Hepatic stellate cell (primary cell): ENCODE measurements at places on chromosomes 2 and 18.

DNA sequence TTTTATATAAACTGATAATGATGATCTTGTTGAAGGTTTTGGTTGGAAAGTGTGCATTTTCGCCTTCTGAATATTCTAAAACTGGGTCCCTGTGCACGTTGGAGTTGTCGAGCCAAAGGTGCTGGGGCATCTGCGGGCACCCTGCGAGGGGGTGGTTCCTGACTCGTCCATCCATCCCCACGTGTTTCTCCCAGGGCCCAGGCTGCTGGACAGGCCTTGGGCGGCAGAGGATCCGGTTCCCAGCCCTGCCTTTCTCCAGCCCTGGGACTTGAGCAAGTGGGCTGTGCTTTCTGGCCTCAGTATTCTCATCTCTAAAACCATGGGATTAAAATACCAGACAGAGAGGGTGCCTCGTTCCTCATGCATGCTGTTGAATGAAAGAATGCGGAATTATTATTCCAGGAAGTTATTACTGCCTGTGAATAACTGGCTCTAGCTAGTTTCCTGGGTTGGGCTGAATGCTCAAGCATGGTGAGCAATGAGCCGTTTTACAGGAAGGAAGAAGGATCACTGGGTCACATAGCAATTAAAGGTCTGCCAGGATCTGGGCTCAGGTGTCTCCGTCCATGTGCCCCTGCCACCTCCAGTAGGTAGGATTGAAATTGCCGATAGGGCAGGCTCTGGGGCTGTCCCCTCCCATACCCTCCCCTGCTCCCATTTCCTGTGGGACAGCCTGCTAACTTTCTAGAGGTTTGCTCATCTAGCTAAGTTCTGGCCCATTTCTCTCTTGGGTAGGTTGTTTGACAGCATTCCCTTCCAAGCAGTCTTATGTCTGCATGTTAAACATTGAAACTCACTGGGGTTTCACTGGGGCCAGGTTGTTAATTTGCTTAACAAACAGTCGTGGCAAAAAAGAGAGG is 77.2 kb upstream of the HS6ST1 start:
- no peak for DNase-seq

DNA sequence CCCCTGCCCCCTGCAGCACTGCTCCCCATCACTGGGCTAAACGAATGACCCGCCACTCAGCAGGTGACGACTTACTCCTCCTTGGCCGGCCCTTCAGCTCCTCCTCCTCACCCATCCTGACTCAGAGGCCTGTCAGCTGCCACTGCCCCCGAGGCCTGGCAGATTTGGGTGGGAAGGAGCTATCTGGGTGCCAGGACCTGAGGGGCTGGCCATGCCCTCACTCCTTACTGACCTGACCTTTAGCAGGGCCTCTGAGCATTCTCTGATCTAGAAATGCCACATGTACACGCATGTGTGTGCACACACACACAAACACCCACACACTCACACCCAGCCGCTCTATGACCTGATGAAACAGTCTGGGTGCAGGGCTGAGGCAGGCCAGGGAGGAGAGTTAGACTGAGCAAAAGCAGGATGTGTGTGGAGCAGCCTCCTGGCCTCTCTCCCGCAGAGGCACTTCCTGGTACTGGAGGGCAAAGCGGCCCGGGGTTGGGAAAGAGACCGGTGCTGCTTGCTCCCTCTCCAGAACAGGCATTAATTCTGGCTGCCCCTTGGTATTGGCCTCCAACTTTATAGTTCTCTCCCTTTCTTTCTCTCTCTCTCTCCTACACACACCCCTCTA is 68.0 kb downstream of the ZFP36L2 start:
- peak; percentile 79 for DNase-seq

GRCh38 chr2:205833864-205834263 is 151.6 kb downstream of the NRP2 start:
- DNase-seq, result no peak

- DNase-seq, result no peak
Observed at GRCh38 chr2:176566961-176567360, 297.7 kb downstream of the MTX2 start.

- no peak for DNase-seq
Observed at GRCh38 chr2:39981883-39982311, 202.8 kb upstream of the THUMPD2 start.

- no peak for DNase-seq
Observed at GRCh38 chr2:47631306-47631705, 151.6 kb upstream of the MSH6 start.

DNA sequence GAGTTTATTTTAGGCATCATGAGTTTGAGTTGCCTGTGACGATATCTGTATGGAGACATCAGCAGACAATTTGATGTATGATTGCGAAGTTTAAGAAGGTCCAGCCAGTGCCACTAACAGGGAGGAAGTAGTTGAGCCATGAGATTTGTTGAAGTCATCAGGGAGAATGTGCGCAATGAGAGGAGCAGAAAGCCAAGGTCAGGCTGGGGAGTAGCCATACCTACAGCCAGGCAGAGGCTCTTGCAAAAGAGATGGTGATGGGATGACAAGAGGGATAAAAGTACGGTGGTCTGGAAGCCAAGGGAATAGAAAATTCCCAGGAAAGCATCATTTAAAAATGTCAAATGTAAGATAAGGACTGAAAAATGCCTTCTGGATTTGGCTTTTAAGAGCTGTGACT is 51.2 kb downstream of the LIMS1 start:
- DNase-seq, result no peak

DNA sequence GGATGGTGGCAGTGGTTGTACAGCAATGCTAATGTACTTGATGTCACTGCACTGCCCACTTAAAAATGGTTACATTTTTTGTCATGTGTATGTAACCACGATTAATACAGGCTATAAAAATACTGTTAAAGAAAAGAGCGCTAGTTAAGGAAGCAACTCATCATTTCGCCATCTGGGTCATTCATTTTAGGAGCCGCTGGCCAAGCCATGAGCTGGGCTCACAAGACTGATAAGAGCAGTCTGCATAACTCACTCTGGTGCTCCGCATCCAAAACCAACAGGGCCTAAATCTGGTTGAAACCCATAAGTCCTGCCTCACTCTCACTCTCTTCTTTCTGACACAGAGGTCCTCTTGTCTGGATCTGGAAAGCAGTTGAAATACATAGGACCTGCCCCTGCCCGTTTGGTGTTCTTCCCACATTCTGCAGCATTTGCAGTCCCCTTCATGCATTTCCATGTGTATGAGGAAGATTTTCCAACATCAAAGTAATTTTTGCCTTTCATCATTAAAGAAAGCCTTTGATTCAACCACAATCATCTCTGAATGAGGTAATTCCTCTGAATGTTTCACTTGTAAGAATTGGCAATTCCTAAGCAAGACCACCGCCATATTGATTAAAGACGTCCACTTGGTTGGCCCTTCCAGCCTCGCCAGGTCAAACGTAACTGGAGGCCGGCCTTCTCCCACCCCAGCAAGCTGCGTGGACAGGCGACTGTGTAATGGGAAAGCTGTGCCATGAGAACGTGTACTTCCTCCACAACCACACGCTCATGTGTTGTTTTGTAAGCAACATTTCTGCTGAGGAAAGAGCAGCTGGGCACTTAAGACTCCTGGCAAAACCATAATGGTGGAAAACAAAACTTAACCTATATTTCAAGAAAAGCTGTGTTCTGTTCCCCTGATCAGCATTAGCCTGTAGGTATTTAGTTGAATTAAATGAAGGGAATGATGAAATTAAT is 112.2 kb downstream of the VAPA start:
- DNase-seq, result no peak

- DNase-seq, result no peak
Observed at GRCh38 chr2:100647709-100648108, 84.9 kb downstream of the PDCL3 start.

GRCh38 chr2:111209045-111209514 is 88.4 kb downstream of the BCL2L11 start:
- DNase-seq, result no peak

DNA sequence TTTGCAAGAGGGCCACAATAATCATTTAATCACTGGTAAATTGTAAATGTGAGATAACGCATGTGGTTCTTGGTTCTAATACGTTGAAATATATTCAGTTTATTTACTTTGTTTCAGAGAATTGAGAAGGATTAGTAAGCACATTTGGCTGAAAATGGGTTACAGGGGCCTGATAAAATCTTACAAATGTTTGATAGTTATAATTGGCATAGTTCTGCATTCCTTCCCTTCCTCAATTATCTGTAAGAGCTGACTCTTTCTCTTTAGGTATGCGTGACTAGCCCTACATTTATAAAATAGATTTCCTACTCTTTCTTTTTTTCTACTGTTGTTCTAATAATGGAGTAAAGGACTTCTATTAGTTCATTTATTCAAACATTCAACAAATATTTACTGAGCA is 685.2 kb downstream of the NUP35 start:
- no peak for DNase-seq

- DNase-seq, result peak; percentile 53
Observed at GRCh38 chr2:235098736-235099494, 147.1 kb downstream of the SH3BP4 start.

DNA sequence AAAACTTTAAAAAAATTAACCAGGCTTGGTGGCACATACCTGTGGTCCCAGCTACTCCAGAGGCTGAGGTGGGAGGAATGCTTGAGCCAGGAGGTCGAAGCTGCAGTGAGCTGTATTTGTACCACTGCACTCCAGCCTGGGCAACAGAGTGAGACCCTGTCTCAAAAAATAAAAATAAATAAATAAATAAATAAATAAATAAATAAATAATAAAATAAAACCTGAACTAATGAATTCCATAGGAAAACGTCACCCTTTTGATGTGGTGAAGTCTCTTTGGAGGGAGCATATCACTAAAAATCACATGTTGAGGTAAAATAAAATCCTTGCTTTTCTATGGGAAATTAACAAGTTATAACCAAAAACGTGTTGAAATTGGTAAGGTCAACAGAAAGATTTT is 29.6 kb upstream of the ITGAV start:
- no peak for DNase-seq

- DNase-seq, result peak; percentile 36
Observed at GRCh38 chr2:218230882-218231281, 13.9 kb downstream of the ARPC2 start.
